A549 treated with CpdA at 1 μM for 4 hours (cell line): ENCODE measurements at places on chromosomes 5 and 9. TPM values are rescaled to one million over a fixed set of nuclear protein-coding genes. Genes with fewer than 3 reads are reported as not detected.

SHOC1 gene
- 0.01 TPM in 1 of 5 replicates, not detected in the others for total RNA-seq

KLHL3 gene
- 0.16 to 0.53 TPM (median 0.29 TPM) in 5 replicates for total RNA-seq

PRLR gene
- 0.08 to 0.15 TPM (median 0.11 TPM) in 4 of 5 replicates, not detected in the other for total RNA-seq

LURAP1L gene
- 11.3 to 15.5 TPM (median 13.3 TPM) in 5 replicates for total RNA-seq

SIL1 gene
- 24.5 to 27.2 TPM (median 26.5 TPM) in 5 replicates for total RNA-seq

HAND1 gene
- total RNA-seq = 0.14 to 0.27 TPM (median 0.20 TPM) in 5 replicates

PIP5K1B gene
- not detected in 5 replicates for total RNA-seq

OBP2B gene
- total RNA-seq = not detected in 5 replicates

C5orf24 gene
- total RNA-seq = 16.7 to 26.4 TPM (median 22.7 TPM) in 5 replicates

GLDC gene
- 12.7 to 17.4 TPM (median 13.3 TPM) in 5 replicates for total RNA-seq

PDCD1LG2 gene
- total RNA-seq = 0.33 to 0.59 TPM (median 0.36 TPM) in 5 replicates

HTR1A gene
- total RNA-seq = not detected in 5 replicates

CDH6 gene
- 0.12 to 0.33 TPM (median 0.19 TPM) in 5 replicates for total RNA-seq

TMC1 gene
- 0.05 to 0.14 TPM in 2 of 5 replicates, not detected in the others for total RNA-seq

CTSL gene
- total RNA-seq = 898 to 1,037 TPM (median 949 TPM) in 5 replicates

SVEP1 gene
- total RNA-seq = 1.3 to 1.9 TPM (median 1.5 TPM) in 5 replicates

NKD2 gene
- total RNA-seq = 10.7 to 13.1 TPM (median 12.0 TPM) in 5 replicates

ADAMTS13 gene
- total RNA-seq = 0.28 to 0.73 TPM (median 0.48 TPM) in 5 replicates

CCDC69 gene
- total RNA-seq = 1.5 to 2.1 TPM (median 1.6 TPM) in 5 replicates

TNIP1 gene
- total RNA-seq = 121 to 143 TPM (median 127 TPM) in 5 replicates

SLC4A9 gene
- total RNA-seq = 0.01 TPM in 1 of 5 replicates, not detected in the others

CDH18 gene
- total RNA-seq = not detected in 5 replicates

ERCC6L2 gene
- total RNA-seq = 10.2 to 18.0 TPM (median 12.1 TPM) in 5 replicates

SPATA31D4 gene
- total RNA-seq = not detected in 5 replicates

SLC23A1 gene
- 0.70 to 1.6 TPM (median 1.3 TPM) in 5 replicates for total RNA-seq

FAM151B gene
- total RNA-seq = 1.5 to 3.7 TPM (median 1.7 TPM) in 5 replicates

PCDHGB2 gene
- 0.07 to 0.19 TPM (median 0.17 TPM) in 5 replicates for total RNA-seq

PLCXD3 gene
- 0.19 to 0.48 TPM (median 0.31 TPM) in 5 replicates for total RNA-seq

UQCRQ gene
- 386 to 557 TPM (median 512 TPM) in 5 replicates for total RNA-seq

GPR150 gene
- 0.07 to 0.15 TPM (median 0.08 TPM) in 4 of 5 replicates, not detected in the other for total RNA-seq

TRPM6 gene
- 1.1 to 1.6 TPM (median 1.2 TPM) in 5 replicates for total RNA-seq

RALGPS1 gene
- 1.3 to 4.0 TPM (median 2.0 TPM) in 5 replicates for total RNA-seq

CYSRT1 gene
- 3.3 to 5.0 TPM (median 4.0 TPM) in 5 replicates for total RNA-seq

PCDHB16 gene
- total RNA-seq = 0.05 to 0.10 TPM (median 0.08 TPM) in 4 of 5 replicates, not detected in the other

TLX3 gene
- total RNA-seq = not detected in 5 replicates

NUTM2F gene
- total RNA-seq = not detected in 5 replicates

TMOD1 gene
- total RNA-seq = 3.0 to 3.7 TPM (median 3.1 TPM) in 5 replicates

CTNNAL1 gene
- total RNA-seq = 51.7 to 58.9 TPM (median 54.6 TPM) in 5 replicates
